ENCODE measurements at places on chromosomes 2 and 18.

DNA sequence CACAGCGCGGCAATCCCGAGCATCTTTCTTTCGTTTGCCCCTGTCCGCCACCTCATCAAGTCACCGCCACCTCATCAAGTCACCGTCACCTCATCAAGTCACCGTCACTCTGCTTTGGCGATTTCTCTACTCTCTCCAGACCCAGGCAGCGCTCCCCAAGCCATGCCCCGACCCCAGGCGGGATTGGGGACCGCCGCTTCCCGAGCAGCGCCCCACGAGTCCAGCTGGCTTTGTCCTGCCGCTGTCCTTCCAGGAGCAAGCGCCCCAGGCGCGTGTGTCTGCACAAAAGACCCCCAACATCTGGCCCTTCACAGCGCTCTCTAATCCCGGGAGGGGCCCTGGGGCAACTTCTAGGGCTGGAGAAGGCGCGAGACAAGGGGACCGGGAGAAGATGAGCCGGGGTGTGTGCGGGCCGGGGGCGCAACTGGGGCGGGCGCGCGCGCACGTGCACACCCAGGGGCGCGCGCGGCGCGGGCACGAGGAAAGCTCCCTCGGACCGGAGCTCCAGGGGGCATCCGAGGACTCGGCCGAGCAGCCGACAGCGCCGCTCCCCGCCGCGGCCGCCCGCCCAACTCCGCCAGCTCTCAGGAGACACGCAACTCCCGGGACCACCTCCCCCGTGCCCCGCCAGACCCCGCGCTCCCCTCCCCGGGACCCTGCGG, 633 bp upstream of the RNF152 start:
- no peak for DNase-seq

- no peak for DNase-seq
Observed at GRCh38 chr2:238203973-238204683, 633 bp upstream of the ILKAP start.

DNA sequence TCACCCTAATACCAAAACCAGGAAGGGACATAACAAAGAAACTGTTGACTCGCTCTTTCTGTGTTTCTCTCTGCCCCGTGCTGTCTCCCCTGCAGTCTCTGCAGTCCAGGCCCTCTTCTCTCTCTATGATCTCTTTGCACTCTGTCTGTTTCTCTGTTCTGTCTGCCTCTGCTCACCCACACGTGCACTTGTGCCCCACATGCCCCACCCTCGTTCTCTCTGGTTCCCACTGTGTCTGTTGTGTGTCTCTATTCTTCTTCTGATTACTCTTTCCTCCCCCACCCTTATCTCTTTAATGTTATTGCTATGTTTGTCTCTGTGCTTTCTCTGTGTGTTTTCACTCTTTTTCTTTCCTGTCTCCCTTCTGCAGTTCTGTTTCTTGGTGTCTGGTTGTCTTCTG, 54.0 kb downstream of the NAT8 start:
- DNase-seq = no peak

DNA sequence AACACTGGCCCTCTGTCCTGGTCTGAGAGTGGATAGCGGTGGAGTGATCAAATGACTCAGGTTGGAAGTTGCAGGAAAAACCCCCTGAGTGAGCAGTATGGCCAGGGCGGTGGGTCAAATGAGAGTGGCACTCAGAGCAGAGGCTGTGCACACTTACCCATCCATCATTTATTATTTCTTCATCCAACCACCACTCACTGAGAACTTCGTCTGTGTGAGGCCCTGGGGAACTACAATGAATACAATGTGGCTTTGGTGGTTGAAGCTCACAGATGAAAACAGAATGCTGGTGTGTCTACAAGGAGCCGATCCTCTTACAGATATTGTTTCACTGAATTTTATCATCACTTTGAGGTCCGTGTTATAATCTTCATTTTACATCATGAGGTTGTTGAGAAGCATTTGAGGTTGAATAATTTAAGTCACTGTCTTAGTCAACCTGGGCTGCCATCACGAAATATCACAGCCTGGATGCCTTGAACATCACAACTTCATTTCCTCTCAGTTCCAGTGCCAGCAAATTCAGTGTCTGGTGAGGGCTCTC, 73.4 kb upstream of the ID2 start:
- DNase-seq = no peak

GRCh38 chr2:210475706-210476105, 853 bp downstream of the LANCL1 start:
- no peak for DNase-seq

- DNase-seq = no peak
Observed at GRCh38 chr2:26610504-26611335, 30.4 kb downstream of the CIB4 start.

DNA sequence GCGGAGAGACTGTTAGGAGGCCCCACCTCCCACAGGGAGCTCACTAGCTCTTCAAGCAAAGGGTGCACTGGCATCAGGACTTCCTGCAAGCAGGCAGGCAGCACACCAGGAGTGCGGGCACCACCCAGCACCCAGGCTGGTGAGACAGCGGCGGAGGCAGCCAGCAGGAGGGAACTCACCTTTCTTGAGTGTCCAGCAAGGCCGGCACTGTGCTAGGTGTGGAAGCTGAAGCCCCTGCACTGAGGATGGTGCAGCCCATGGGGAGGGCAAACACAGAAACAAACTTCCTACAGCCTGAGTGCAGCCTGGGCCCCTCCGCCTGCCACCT, 100.7 kb upstream of the ID2 start:
- no peak for DNase-seq

GRCh38 chr2:27954771-27955383, 64.3 kb downstream of the BABAM2 start:
- DNase-seq = no peak

DNA sequence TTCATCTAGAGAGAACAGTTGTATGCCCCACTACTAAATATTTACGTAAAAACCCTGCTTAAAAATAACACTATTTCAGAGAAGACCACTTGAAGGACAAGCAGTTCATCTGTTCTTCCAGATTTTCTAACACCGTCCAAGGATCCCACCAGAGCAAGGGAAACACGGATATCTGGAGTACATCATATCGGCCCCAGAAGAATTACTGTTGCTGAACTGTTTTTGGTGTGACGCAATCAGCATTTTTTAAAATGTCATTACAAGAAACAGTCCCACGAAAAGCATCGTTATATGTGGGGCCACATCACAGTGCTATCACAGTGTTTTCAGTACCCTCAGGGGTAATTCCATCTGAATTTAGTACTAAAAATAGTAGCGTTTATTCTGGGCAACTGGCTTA, 134.5 kb upstream of the PKDCC start:
- DNase-seq = no peak

GRCh38 chr2:20356042-20356441, 5.4 kb upstream of the PUM2 start:
- DNase-seq = no peak

- peak; percentile 63 for DNase-seq
Observed at GRCh38 chr2:198326431-198326830, 522.0 kb downstream of the PLCL1 start.

DNA sequence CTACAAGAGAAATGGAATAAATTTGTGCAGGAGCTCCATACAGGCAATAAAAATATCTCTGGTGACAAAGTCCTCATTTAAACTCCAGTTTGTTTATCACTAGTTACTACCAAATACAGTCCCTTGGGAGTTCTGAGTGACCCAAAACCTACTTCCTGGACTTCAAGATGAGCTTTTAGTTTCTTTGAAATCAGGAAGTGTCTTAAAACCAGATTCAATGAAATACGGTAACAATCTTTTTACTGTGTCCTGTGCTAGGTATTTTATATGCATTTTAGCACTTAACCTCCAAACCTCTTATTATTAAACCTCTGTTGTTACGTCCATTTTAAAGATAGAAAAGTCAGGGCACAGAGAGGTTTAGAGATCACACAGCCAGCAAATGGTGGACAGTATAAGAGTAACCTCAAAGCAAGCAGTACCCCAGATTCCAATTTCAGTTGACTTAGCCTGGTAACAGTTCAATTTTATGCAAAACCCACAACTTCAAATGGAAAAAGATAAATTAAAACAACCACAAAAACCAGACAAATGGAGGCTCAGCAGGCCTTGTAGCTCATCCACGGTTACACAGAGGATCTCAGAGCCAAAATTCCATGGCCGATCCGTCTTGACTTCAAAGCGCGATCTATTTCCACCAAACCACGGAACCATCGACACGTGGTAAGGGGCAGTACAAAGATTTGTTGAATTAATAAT, 1.3 kb upstream of the KCMF1 start:
- peak; percentile 36 for DNase-seq

GRCh38 chr18:37435996-37436395, 129.6 kb downstream of the CELF4 start:
- DNase-seq = no peak

- no peak for DNase-seq
Observed at GRCh38 chr18:72419914-72420313, 124.2 kb downstream of the CBLN2 start.

GRCh38 chr2:144201868-144202468, 318.0 kb downstream of the ZEB2 start:
- no peak for DNase-seq

DNA sequence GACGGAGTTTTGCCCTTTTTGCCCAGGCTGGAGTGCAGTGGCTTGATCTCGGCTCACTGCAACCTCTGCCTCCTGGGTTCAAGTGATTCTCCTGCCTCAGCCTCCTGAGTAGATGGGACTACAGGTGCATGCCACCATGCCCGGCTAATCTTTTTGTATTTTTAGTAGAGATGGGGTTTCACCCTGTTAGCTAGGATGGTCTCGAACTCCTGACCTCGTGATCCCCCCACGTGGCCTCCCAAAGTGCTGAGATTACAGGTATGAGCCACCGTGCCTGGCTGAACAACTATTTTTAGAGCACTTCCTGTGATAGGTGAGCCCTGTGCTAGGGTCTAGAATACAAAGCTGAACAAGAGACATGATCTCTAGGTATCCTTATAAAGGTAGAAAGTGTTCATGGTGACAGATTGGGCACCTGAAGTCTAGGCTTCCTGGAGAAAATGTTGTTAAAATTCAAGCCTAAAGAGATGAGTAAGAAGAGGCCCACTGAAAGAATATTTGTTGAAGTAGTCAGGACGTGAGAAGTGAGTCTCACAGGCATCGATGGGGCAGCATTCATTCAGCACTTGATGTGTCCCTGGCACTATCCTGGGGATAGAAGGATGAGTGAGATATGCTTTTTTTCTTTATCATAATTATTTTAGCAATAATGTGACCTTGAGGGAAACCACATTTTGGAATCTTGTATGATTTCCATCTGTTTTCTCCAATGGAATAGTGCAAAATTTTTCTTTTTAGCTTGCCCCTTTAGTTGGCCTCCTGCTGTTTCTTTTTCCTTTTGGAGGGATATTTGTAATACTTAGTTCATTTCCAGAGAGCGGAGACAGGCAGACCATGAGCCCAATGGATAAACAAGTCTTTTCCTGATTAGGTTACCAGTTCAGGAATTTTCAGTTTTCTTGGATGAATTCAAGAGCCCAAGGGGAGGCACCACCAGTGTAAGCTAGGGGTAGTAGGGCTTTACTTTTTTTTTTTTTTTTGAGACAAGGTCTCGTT, 5.1 kb downstream of the ZNF236 start:
- no peak for DNase-seq

GRCh38 chr2:238106339-238106697, 6.2 kb downstream of the ESPNL start:
- no peak for DNase-seq

DNA sequence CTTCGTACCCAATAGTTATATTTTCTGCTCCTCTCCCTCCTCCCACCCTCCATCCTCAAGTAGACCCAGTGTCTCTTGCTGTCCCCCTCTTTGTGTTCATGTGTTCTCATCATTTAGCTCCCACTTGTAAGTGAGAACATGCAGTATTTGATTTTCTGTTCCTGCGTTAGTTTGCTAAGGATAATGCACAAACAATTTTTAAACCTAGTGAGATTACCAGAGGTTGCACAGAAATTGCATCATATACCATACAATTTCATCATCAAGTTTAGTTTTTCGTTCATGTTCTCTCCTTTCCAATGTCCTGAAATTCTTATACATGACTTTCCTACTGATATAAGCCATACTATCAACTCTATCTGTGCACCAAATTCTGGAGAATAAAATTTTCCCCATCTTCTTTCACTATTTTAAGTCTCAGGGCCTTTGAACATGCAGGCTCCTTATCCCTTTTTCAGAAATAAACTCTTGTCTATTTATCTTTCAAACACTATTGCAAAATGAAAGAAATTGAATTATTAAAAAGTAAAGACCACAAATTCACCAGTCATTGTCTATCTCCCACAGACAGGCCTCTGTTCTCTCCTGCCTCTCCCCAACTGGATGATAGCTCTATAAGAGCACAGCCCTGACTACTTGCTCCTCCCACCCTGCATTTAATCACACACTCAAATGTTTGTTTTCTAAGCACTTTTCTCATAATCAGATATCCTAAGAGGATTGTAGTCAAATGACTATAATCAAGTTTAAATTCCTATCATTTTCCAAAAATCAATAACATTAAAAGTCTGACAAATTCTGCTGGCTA, 27.2 kb upstream of the B4GALT6 start:
- no peak for DNase-seq

- no peak for DNase-seq
Observed at GRCh38 chr2:96161898-96162297, 16.7 kb upstream of the DUSP2 start.

DNA sequence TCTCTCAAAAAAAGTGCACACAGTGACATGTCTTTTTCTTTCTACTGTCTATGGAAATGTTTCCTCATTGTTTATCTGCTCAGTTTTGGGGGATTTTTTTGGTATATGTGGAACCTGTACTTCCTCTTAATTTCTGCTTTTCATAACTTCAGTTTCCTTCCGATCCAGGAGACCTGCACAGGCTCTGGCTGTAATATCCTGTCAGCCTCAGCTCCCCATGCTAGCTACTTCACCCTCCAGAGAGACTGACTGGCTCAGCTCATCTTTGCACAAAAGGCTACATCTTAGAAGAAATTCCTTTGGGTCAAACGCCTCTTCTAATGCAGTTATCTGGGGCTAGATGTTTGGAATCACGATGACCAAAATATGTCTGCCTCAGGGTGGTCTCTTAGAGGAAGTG, 378.4 kb downstream of the RND3 start:
- no peak for DNase-seq

DNA sequence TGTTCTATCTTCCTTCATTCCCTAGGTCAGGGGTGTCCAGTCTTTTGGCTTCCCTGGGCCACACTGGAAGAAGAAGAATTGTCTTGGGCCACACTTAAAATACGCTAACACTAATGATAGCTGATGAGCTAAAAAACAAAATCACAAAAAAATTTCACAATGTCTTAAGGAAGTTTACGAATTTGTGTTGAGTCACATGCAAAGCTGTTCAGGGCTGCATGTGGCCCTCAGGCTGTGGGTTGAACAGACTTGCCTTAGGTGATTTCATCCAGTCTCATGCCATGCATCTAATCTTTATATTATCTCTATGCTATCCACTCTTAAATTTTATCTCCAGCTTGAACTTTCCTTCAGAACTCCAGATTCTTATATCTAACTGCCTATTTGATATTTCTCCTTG, 80.1 kb downstream of the CCDC85A start:
- no peak for DNase-seq

- no peak for DNase-seq
Observed at GRCh38 chr18:63374540-63374939, 7.5 kb upstream of the KDSR start.

DNA sequence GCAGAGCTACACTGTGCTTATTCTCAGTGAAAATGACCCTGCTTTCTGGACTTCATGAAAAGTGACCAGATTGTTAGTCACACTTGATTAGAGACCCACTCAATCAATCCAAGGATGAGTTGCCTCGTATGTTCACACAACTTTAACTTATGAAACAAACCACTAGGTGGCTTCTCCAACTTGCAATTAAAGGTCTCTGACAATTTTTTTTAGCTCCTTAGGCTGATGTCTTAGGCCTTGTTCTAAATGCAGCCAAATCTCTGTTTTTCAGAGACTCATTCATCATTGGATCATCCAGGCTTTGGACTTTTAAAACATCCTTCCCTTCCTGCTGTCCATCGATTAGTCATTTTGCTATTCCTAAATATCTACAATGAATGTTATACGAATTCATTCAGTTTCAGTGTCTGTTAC, 63.4 kb downstream of the MREG start:
- peak; percentile 23 for DNase-seq

All from stimulated activated naive CD4-positive, alpha-beta T cell (primary cell).